ENCODE measurements at places on chromosomes 2 and 18. TPM values are rescaled to one million over a fixed set of nuclear protein-coding genes. Genes with fewer than 3 reads are reported as not detected.

GRCh38 chr2:85578243-85579180, 1.1 kb downstream of the VAMP8 start:
- DNase-seq = peak; percentile 44

DNA sequence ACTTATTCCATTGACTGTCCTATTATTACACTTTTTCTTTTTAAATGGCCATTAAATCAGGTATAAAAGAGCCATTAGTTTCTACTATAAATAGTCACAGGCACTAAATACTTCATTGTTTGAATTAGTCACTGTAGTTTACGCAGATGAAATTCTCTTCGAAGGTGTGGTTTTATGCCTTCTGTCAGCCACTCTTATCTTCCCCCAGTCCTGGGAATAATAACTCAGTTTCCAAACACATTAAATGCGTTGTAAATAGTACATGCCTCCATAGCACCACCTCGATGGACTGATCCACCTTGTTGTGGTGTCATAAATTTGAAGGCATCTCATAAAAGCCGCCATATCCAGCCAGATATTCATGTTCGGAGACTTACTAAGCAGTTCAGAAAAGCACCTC, 72.1 kb upstream of the PARD3B start:
- no peak for DNase-seq

DNA sequence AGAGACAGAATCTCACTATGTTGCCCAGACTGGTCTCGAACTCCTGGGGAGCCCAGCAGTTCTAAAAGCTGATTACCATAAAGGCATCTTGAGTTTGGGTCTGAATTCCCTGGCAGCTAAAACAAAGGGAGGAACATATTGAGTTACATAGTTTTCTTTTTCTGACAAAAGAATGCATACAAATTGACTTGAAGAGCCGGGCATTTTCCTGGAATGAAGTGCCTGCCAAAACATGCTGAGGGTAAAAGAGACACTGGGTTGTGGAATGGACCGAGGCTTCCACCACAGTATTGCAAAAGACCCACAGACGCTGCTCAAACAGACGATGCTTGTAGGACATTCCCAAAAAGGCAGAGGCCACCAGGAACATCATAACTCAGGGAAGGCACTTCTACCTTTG, 35.1 kb upstream of the ROCK2 start:
- DNase-seq = no peak

DNA sequence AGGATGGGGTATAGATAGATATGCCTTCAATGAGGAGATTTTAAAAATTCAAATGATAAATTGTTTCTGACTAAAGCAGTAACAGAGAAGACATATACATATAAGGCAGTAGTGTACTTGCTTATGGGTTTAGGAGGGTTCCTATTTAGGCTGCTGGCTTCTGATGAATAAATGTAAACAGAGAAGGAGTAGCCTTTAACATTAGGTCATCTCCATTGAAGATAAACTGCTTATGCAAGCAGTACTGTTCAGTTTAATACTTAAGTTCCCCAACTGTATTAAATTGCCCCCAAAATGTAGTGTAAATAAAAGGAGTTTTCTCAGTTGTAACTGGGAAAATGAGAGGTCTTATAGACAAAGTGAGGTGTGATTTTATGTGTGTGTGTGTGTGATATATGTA, 217.7 kb upstream of the TMEFF2 start:
- DNase-seq = no peak

DNA sequence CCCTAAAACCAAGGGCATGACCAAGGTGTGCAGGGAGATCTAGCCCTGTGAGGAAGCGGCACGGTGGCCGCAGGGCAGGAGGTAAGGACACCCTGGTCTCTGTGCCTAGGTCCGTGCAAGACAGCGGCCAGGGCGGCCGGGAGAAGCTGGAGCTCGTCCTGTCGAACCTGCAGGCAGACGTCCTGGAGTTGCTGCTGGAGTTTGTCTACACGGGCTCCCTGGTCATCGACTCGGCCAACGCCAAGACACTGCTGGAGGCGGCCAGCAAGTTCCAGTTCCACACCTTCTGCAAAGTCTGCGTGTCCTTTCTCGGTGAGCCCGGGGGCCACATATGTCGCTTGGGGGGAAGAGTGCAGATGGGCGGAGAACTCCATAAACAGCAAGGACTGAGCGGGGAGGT, 235.4 kb downstream of the ATAD2B start:
- DNase-seq = no peak

SERPINB12 gene
- not detected for total RNA-seq
